ENCODE measurements at places on chromosomes 12 and 14.

GRCh38 chr14:71238835-71239234, 331.6 kb downstream of the PCNX1 start:
- no peak for DNase-seq

DNA sequence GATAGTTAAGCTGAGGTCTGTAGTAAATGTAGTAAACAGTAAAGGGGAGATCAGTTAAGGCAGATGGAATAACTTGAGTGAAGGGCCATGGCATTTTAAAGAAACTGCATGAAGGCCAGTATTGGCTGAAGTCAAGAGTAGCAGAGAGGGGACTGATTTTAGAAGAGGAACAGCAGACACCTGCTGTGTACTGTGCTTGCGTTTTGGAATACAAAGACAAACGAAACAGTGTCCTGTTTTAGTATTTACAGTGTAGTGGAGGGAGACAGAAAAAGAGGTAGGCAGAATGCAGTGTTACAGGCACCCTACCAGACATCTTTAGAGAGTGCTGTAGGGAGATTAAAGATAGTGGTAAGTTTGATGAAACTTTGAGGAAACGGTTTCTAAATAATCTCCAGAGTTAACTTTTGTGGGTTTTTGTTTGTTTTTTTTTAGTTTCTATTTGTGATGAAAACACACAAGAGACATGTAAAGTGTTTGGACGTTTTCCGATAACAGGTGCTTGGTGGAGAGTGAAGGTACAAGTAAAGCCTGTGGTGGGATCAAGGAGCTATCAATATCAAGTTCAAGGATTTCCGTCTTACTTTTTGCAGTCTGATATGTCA, 2.1 kb downstream of the HELB start:
- DNase-seq = no peak

- no peak for DNase-seq
Observed at GRCh38 chr12:31215518-31216232, 110.3 kb downstream of the SINHCAF start.

DNA sequence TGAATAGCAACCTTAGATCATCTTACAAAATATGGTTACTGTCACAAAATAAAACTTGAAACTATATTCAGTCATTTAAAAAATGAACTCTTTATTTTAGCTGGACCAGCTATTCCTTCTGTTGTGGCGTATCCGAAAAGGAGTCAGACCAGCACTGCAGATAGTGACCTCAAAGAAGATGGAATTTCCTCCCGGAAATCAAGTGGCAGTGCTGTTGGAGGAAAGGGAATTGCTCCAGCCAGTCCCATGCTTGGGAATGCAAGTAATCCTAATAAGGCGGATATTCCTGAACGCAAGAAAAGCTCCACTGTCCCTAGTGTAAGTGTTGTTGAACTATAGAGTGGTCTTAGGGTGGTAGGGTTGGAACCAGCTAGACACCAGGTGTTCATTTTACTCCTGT, 47.7 kb downstream of the CKB start:
- DNase-seq = no peak

All from stimulated activated CD4-positive, alpha-beta T cell treated with anti-CD3 and anti-CD28 coated beads, Interleukin-1b, Interleukin-23, amount 100 ng/mL, for 1 hour (primary cell).